ENCODE measurements at places on chromosomes 6 and 20.

- DNase-seq = no peak
Observed at GRCh38 chr6:94636780-94637385, 940.5 kb upstream of the MANEA start.

- no peak for DNase-seq
Observed at GRCh38 chr6:161199850-161200249, 74.0 kb downstream of the AGPAT4 start.

- no peak for DNase-seq
Observed at GRCh38 chr6:143880412-143880811, 16.1 kb downstream of the ZC2HC1B start.

DNA sequence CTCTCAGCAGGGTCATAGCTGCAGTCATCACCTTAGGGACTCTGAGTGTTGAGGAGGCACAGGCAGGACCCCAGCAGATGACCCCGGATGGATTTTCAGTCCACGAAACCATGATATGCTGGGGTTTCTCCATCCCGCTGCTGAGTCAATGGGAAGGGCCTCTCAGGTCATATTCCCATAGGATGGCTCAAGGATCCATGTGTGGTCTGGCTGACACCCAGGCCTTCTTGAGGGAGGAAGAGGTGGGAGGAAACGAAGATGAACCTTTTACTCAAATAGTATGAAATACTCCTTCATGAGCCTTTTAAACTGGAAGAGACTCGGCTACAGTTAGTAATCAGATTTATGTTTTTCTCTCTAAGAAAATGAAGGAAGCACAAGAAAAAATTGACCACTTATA lies 10.3 kb upstream of the RALY start:
- no peak for DNase-seq

DNA sequence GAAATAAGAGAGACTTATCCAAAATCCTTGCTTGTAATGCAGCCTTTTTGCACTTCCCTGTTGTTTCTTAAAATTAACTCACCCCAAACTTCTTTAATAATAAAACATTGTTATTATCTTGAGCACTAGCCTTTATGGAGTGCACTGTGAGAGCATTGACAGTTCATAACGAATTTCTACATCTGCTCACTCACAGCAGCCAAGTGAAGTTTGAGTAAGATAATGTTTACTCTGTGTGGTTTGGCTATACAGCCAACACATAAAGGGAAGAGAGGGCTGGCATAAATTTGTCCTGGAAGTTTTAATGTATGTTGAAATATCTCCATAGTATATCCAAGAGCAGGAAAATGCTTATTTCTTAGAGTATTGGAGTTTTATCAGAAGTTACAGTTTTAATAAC lies 227.9 kb downstream of the FRK start:
- DNase-seq = no peak

- no peak for DNase-seq
Observed at GRCh38 chr6:156980515-156980914, 203.3 kb downstream of the ARID1B start.
